Activated CD8-positive, alpha-beta memory T cell treated with anti-CD3 and anti-CD28 coated beads for 24 hours (primary cell): ENCODE measurements at places on chromosomes 11 and 22.

DNA sequence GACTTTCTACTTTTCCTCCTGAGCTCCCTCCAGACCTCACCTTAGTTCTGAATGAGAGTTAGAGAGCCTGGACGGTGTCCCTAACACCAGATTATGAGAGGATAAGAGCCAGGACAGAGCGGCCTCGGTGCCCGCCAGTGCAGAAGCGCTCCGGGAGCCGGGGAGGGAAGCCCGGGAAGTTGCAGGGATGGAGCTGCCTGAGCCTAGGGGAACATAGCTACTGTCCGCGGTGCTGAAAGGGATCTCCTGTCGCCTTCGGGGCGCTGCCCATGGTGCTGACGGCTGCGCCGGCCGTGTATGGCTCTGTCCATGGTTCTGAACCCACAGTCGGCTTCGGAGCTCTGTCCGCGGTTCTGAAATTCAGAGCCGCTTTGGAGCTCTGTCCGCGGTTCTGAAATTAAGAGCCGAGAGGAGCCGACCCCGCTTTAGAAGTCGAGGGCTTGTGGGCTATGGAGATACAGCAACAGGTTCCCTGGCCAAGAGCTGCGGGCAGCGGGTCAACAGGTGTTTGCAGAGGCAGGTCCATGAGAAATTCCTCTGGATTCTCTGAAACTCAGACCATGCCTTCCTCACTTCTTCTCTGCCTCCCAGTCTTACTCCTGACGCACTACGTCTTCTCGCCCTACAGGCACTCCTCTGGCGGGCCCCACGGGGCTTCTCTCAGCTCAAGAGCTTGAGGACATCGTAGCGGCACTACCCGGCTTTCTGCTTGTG is 814 bp downstream of the NPAS4 start:
- peak; percentile 98 for DNase-seq

GRCh38 chr22:42646569-42647525 is 2.3 kb downstream of the CYB5R3 start:
- DNase-seq = no peak

GRCh38 chr11:34926831-34927132 is 10.4 kb downstream of the PDHX start:
- DNase-seq = no peak

- DNase-seq = peak; percentile 79
Observed at GRCh38 chr22:35352214-35353111, 28.4 kb upstream of the HMOX1 start.

DNA sequence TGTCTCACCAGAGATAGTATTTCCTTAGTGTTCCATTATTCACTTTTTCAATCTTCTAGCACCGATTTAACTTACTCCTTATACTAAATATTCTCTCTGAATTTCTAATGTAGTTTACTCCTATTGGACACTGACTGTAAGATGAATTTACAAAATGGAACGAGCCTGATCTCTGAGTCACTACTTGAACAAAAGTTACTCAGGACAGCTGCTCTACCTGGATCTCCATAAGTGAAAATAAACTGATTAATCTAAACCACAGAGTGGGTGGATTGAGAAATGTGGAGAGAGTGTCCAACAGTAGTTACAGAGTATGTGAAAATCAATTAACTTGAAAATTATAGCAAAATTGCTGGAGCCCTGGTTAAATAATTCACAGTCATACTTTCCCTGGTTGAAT is 141.7 kb upstream of the CHORDC1 start:
- DNase-seq = no peak

- DNase-seq = no peak
Observed at GRCh38 chr11:70462818-70463477, 64.6 kb downstream of the CTTN start.

- DNase-seq = no peak
Observed at GRCh38 chr11:25094085-25094802, 597.4 kb downstream of the LUZP2 start.
